ENCODE measurements at places on chromosomes 2 and 18.
A peak's percentile ranks its signal among the peaks of the same experiment; 100 is the strongest.

- DNase-seq: no peak
Measured at GRCh38 chr18:71371951-71372605, 1083.2 kb downstream of the SOCS6 start.

GRCh38 chr2:21812766-21813165, 689.0 kb downstream of the TDRD15 start:
- DNase-seq: no peak

- DNase-seq: no peak
Measured at GRCh38 chr2:73897934-73898333, 5.1 kb downstream of the ACTG2 start.

DNA sequence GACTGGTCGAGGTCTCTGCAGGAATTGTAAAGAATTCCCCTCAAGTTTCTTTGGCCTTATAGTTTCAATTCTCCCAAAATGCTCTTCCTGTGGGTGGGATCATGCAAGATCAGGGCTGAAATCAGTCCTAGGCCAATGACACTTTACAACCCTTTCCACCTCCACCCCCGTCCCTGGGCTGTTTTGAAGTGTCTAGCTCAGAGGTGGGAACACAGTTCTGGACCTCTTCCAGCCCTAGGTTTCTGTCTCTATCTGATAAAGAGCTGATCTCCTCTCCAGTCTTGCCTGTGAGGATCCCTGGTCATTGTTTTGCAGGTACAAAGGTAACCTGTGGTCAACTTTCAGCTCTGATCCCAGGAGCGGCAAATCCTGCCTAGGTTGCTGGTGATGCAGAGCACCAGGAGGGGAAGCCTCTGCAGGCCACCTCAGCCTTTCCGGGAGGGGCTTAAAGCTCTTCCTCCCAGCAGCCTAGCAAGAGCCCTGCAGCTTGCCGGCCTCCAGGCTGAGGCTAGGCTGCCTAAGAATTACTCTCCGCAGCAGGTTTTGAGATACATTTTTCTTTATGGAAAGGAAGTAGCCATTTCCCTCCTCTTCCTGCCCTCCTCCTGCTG, 69.8 kb upstream of the WIPF1 start:
- DNase-seq: no peak

GRCh38 chr2:225006730-225007129, 35.5 kb downstream of the DOCK10 start:
- DNase-seq: no peak

GRCh38 chr2:557635-558301, 119.4 kb downstream of the TMEM18 start:
- no peak for DNase-seq

DNA sequence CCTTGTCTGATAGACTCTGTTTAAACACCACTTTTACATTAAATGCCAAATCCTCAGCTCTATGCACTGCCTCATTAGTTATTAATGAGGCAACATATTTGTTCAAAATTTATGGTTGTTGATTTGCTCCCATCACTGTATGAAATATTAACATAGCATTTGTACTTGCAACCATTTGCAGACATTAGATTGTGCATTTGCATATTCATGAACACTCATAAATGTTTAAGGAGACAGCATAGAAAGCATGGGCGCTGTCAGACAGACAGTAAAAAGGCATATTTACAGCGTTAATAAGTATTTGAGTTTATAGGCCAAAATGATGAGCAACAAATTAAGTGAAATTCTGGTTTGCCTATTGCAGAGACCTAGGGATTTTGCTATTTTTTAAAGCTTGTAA, 502.3 kb downstream of the TXNL1 start:
- no peak for DNase-seq

DNA sequence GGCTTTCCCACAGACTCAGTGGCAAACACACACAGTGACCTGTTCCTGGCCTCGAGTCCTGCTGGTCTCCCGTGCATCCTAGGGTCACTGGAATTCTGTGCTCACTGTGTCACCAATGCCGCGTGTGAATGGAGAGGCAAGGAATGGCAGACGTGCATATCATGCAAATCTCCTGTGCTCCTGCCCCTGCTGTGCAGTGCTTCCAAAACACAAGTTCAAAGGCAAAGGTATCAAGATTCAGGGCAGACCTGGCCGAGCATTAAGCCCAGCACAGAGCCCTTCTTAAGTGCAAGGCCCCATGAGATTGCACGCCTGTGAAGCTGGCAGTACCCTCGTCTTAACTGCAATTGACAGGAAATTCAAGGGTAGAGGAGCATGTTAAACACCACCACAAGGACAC, 129.1 kb downstream of the NDUFA10 start:
- DNase-seq: no peak

GRCh38 chr2:3299130-3299529, 78.5 kb downstream of the EIPR1 start:
- DNase-seq: no peak

- no peak for DNase-seq
Measured at GRCh38 chr2:178542569-178542968, 62.3 kb downstream of the PLEKHA3 start.

DNA sequence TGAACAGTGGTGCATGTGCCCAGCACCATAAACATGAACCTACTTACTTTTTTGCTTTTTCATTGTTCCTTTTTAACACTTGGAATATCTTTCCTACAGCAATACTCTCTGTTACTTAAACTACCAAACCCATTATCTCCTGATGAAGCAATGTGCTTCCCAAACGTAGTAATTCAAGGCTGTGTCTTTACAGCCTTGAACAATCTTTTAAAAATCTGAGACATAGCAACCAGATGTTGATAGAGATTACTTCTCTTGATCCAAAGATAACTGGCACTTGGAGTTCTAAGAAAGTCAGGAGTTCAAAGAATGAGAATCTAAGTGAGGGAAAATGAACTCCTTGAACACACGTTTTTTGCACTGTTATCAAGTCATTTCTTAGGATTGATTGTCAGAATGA, 40.4 kb downstream of the ATP8B1 start:
- no peak for DNase-seq

- DNase-seq: no peak
Measured at GRCh38 chr18:9239720-9240119, 94.9 kb upstream of the TWSG1 start.

DNA sequence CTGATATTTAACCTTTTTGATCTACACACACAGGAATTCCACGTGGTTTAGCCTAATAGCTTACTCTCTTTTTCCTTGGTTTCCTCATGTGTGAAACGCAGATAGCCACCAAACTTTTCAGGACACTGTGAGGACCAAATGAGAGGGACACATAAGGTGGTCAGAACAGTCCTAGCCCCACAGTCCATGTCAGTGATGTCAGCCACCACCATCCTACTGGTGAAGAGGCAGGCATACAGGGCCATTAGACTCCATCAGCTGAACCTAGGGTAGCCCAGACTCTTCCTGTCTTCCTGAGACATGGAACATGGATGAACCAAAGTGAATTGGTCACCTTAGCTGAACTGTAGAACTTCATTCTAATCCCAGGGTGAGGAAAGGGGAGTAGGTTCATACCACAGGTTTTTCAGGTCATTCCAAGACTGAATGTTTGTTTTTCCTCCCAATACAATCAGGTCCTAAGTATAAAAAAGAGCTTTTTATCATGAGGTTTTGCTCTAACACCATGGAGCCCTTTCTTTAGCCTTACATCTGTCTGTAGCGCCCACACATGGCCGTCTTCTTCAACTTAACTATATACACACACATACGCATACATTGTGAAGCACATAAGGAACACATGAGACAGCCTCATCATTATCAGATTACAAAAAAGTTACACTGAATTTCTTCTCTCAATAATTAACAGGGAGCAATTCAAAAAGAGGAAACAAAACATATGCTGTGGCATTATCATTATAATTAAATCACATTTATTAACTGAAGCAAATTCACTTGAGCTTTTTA, 18.5 kb upstream of the NFE2L2 start:
- no peak for DNase-seq

DNA sequence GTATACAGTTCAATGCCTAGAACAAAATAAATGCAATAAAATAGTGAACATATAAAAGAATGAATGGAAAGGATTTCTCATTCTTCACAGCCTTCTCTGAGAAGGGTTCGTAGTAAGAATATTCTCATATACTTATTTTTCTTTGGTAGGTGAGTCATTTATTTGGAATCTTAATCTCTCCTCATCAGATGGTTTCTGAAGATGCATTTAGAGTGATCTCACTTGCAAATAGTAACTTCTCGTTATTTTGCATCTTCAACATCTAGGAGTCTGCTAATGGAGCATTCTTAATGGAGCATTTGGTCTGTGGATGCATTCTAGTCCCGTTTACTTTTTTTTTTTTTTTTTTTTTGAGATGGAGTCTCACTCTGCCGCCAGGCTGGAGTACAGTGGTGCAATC, 3.9 kb downstream of the UBXN4 start:
- no peak for DNase-seq

DNA sequence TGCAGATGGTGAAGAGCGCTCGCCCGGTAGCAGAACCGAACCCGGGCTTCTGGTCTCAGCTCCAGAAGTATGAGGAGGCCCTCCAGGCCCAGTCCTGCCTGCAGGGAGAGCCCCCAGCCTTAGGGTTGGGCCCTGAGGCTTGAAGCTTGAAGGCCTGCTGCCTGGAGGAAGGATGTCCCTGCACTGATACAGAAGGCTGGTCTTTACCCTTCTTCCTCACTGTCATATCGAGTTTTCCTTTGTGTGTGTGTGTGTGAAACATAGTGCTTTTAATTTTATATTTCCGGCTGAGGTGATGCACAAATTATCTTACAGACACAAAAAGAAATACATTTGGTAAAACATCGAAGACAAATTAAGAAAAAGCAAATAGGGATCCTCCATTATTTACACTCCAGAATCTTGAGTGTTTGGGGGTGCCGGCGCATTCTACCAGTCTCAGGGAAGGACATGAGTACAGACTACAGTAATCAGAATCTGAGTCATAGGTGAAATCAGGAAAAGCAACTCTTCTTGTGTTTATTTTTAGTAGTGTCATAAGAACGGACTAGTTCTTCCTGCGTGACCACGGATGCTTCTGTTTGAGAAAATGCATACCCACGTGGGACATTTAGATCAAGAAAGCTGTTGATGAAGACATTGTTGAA, 1.3 kb downstream of the DUSP28 start:
- DNase-seq: peak; percentile 23

DNA sequence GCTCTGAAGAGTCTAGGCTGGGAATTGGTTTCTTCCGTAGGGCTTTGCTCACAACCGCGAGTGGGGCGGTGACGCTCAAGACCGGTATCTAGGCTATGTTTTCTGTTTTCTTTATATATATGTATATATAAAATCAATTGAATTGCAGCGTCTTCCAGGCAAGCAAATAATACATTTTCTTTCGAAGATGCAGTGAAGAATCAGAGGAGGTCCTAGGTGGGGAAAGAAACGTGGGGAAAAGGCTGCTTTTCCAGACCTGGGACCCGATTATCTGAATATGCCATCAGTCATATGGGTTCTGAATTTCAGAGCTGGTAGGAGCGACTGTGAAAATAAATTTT, 714 bp upstream of the SCN9A start:
- DNase-seq: no peak

GRCh38 chr2:147456779-147457178, 388.1 kb upstream of the ACVR2A start:
- DNase-seq: no peak

- no peak for DNase-seq
Measured at GRCh38 chr2:26002632-26003310, 20.5 kb upstream of the KIF3C start.

GRCh38 chr2:99607454-99607853, 117.6 kb upstream of the REV1 start:
- DNase-seq: no peak

GRCh38 chr2:8761529-8762164, 75.8 kb downstream of the KIDINS220 start:
- no peak for DNase-seq

DNA sequence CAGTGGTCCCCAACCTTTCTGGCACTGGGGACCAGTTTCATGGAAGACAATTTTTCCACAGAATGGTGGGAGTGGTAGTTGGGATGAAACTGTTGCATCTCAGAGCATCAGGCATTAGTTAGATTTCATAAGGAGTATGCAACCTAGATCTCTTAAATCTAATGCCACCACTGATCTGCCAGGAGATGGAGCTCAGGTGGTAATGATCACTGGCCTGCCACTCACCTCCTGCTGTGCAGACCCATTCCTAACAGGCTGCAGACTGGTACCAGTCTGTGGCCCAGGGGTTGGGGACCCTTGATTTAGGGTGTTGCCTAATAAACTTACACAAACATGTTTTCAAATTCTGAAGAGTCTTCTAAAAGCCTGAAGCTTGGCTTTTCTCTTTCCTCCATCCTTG, 261.3 kb downstream of the CDH19 start:
- DNase-seq: no peak

DNA sequence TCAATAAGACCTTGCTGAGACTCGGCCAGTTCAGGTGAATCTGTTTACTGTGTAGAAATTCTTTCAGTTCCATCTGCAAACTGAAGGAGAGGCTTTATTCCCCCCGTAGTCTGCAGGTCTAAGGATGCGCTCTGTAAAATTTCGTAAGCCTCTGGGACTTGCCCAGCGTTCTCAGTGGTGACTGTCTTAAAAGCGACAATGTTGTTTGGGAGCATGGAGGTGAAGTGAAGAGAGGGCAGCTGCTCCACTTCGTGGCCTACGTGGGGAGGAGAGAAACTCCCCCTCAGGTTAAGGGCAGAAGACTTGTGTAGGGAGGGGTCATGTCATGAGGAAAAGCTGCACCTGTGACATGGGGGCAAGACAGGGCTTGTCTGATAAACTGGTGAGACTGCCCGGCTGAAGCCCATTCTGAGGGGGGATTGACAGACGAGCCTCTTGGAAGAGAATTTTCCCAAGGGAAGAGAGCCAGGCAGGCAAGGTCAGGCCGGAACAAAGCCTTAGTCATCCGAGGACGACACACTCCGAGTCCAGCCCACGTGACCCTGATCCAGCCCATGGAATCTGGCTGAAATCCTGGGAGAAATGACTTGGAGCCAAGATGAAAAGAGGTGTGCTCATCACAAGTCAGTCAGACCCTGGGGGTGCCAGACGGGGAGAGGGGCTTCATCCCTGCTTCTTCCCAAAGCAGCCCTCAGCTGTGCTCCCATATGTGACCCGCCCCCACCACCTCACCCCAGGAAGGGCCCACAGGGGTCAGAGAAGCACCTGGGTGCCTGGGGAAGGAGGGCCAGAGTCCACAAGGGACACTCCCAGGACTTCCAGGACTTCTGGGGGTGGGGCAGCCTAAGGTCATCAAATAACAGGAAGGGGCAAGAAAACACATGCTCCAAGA, 88.5 kb upstream of the SH3BP4 start:
- DNase-seq: peak; percentile 88

DNA sequence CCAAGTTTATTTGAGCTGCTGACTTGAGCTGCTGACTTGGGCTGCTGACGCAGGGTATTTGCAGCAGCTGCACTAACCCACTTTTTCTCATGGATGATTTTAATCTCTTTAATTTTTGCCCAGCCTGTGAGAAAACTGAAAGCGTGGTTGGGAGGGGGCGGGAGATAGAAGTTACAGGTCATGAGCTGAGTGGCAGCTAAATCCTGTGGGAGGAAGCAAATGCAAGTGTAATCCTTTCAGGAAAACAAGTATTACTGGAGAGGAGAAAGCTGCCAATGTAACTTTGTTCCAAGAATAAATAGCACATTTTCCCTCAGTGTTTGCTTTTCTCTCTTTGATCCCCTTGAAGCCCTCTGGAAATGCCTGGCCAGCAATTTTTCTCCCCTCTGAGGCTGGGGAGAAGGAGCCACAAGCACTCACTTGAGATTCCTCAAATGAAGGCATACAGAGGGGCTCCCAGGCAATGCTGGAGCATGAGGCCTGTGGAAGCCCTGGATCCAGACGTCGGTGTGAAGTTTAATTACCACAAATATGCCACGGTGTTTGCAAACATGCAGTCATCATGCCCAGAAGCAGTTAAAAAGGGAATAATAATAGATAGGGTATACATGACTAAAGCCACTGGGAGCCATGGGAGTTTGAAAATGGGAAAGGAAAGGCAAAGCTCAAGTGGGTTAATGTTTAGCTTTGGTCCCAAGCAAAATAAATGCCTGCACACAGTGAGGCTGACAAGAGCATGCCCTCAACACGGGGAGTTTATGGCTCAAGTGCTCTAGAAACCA, 10.4 kb upstream of the EVA1A start:
- DNase-seq: no peak

Measured in RWPE2 (cell line).